NCI-H2107 (cell line): ENCODE measurements at places on chromosomes 5 and 9.

DNA sequence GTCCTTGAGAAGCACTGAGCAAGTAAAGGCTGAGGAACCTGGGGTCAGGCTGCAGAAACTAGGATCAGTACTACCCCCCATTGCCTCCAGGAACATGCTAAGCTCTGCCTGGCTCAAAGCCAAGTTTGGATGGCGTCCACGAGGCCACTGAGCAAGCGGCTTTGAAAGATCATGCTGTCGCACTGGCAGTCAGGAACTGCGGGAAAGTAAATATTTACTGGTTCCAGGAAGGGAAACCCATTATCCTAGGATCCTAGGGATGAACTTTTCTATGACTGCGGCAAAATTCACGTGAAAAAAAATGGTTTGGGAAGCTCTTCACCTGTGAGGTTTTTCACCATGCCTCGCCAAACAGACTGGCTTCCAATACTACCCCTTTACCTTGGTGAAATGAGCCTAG lies 75.3 kb upstream of the PJA2 start:
- peak; percentile 19 for DNase-seq

DNA sequence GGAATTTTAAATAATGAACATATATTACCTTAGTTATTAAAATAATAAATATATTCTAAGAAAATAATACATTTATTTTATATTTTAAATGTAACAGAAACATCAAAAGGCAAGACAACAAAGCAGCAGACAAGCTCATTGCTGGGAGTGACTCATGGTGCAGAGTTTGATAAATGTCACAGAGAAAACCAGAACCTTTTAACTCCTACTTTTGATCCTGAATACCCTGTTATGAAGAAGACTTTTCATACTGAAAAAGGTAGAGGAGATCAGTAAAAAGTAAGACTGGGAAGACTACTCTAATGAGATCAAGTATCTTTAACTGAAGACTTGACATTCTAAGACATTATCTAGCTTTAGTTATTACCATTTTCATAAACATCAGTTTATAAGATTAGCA lies 99.0 kb upstream of the GNA14 start:
- no peak for DNase-seq

GRCh38 chr9:20095430-20096092 lies 306.7 kb upstream of the SLC24A2 start:
- DNase-seq: no peak

GRCh38 chr9:92599938-92600461 lies 64.2 kb upstream of the ECM2 start:
- no peak for DNase-seq

DNA sequence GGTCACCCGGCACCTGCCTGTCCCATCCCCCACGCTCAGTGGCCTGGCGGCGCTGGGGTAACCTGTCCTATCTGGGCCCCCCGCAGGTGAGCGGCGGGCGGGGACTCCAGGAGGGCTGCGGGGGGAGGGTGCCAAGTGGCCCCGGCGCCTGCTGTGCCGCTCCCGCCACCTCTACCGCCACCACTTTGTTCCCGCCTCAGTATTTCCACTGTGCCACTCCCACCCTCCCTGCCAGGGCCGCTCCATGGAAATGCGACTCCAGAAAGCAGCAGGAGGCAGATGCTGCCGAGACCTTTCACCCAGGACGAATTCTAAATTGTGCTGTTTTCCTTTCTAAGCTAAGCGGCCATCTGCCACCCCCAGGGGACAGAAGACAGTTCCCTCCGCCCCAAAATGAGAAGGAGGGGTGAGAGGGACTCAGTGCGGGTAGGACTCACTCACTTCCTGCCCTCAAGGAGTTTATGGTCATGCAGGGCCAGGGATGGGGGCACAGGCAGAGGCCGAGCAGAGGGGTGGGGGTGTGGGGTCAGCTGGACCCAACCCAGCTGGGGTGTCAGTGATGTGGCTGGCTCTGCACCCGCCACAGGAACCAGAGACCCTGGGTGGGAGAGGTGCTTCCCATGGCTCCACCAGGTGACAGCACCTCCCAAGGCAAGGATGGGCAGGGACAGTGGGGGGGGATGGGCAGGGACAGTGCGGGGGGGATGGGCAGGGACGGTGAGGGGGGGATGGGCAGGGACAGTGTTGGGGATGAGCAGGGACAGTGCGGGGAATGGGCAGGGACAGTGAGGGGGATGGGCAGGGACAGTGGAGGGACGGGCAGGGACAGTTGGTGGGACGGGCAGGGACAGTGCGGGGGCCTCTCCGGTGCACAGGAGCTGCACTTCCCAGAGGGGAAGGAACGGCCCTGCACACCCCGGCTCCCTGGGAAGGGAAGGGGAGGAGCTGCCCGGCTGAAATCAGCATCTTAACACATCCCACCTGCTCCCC lies 17.8 kb downstream of the NOTCH1 start:
- peak; percentile 63 for DNase-seq

GRCh38 chr9:26228273-26228672 lies 550.0 kb upstream of the TUSC1 start:
- no peak for DNase-seq

DNA sequence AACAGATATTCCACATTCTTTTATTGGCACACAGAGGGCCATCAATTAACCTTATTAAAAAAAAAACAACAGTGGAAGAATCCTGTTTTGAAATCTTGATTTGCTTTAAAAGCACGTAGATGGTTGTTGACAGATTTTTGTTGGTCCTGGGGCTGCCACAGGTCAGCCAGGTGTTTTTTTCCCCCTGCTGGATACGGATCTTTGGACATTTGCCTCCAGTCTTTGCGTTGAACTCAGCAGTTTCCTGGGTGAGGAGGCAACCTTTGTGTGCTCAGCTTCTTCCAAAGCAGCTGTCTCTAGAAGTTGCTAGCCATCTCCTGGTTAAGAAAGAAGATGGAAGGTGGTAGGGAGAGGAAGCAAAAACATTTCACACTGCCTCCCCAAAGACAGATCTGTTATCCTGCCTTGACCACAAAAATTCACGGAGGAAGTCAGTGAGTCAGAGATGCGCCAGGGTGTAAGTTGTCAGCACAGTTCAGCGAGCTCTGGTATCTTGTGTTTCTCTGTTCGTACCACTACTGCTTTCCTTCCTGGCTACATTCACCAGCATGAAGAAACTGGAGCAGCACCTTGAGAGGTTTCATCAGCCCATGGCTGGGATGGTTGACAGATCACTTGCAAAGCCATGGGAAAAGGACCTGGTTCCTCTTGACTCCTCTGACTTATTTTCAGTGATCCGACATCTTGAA lies 207.3 kb downstream of the ARHGAP26 start:
- no peak for DNase-seq

DNA sequence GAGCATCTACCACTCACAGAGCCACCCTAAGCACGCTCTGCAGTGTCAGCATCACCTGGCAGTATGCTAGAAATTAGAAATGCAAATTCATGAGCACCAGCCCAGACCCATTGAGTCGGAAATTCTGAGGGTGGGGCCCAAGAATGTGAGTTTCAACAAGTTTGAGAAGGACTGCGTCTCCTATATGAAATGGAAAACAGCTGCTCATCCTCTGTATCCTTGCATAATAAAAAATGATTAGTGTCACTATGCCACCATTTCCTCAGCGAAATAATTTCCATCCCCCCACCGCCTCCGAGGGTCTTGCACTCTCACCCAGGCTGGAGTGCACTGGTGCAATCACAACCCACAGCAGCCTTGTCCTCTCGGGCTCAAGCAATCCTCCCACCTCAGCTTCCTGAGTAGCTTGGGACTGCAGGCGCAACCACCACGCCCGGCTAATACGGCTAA lies 1.3 kb upstream of the IQGAP2 start:
- no peak for DNase-seq

- no peak for DNase-seq
These were observed 7.9 kb downstream of the NSD1 start for GRCh38 chr5:177141496-177141895.
